ENCODE measurements at places on chromosomes 16 and 17. TPM values are rescaled to one million over a fixed set of nuclear protein-coding genes. Genes with fewer than 3 reads are reported as not detected.

The RAPGEFL1 gene
- total RNA-seq, result 0.10 TPM

The TTLL6 gene
- 0.60 TPM for total RNA-seq

The CDH5 gene
- total RNA-seq, result not detected

The CDRT15L2 gene
- total RNA-seq, result not detected

The CRISPLD2 gene
- total RNA-seq, result 7.9 TPM

The SPN gene
- total RNA-seq, result not detected

The GPR179 gene
- not detected for total RNA-seq

The HBM gene
- total RNA-seq, result not detected

The TMEM114 gene
- total RNA-seq, result not detected

The FSCN2 gene
- not detected for total RNA-seq

The KRTAP16-1 gene
- not detected for total RNA-seq

The ABCC11 gene
- total RNA-seq, result not detected

The ZNF597 gene
- 1.7 TPM for total RNA-seq

The CNGB1 gene
- total RNA-seq, result not detected

The KRT25 gene
- total RNA-seq, result not detected

The KRTAP2-3 gene
- total RNA-seq, result not detected

The CD300LD gene
- not detected for total RNA-seq

The FBRS gene
- 4.1 TPM for total RNA-seq

The MYCBPAP gene
- total RNA-seq, result not detected

The ADAD2 gene
- not detected for total RNA-seq

The SBK1 gene
- total RNA-seq, result not detected

The BAIAP3 gene
- 2.4 TPM for total RNA-seq

The SLFN11 gene
- 41.2 TPM for total RNA-seq

The PRR35 gene
- not detected for total RNA-seq

The SLC35G6 gene
- total RNA-seq, result not detected

The PPL gene
- 0.20 TPM for total RNA-seq

The UNKL gene
- 8.8 TPM for total RNA-seq

The KREMEN2 gene
- total RNA-seq, result 0.24 TPM

The PYDC1 gene
- not detected for total RNA-seq

The NUDT7 gene
- total RNA-seq, result 13.8 TPM

The KRTAP9-2 gene
- not detected for total RNA-seq

The FN3K gene
- total RNA-seq, result 0.68 TPM

The KRT33A gene
- not detected for total RNA-seq

The EIF1 gene
- 43.2 TPM for total RNA-seq

The G6PC1 gene
- not detected for total RNA-seq

The BCL6B gene
- not detected for total RNA-seq

The ASB16 gene
- total RNA-seq, result not detected

The TNP2 gene
- not detected for total RNA-seq

The CACNA1H gene
- not detected for total RNA-seq
